ENCODE measurements at places on chromosomes 2 and 18.

GRCh38 chr18:14943486-14943885, 195.5 kb downstream of the ANKRD30B start:
- DNase-seq: no peak

DNA sequence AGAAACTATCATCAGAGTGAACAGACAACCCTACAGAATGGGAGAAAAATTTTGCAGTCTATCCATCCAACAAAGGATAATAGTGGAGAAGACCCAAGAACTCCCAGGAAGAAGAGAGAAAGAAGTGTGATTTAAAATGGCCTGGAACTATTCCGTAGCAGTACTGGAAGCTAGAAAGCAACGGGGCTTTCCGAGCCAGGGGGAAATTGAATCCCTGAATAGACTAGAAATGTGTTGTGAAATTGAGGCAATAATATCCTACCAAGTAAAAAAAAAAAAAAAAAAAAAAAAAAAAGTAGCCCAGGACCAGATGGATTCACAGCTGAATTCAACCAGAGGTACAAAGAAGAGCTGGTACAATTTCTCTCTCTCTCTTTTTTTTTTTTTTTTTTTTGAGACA, 69.3 kb downstream of the FARP2 start:
- DNase-seq: no peak

- no peak for DNase-seq
Measured at GRCh38 chr18:24616653-24617052, 156.2 kb downstream of the HRH4 start.

- DNase-seq: no peak
Measured at GRCh38 chr2:1782514-1782913, 38.2 kb upstream of the PXDN start.

DNA sequence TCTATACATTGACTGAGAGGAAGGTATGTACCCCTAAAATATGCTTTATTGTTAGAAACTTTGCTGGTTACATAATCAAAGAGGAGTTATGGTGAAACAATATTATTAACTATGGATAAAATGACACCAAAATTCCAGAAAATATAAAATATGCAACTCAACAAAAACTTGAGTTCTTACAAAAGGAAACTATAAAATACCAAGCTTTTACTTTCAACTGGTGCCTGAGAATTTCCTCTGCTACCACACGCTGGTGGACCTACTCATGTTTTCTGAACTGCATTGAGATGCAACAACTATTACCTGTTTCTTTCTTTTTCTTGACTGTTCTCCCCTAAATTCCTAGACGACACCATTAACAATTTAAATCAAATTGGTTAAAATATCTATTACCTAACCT, 8.2 kb upstream of the NFE2L2 start:
- DNase-seq: no peak

DNA sequence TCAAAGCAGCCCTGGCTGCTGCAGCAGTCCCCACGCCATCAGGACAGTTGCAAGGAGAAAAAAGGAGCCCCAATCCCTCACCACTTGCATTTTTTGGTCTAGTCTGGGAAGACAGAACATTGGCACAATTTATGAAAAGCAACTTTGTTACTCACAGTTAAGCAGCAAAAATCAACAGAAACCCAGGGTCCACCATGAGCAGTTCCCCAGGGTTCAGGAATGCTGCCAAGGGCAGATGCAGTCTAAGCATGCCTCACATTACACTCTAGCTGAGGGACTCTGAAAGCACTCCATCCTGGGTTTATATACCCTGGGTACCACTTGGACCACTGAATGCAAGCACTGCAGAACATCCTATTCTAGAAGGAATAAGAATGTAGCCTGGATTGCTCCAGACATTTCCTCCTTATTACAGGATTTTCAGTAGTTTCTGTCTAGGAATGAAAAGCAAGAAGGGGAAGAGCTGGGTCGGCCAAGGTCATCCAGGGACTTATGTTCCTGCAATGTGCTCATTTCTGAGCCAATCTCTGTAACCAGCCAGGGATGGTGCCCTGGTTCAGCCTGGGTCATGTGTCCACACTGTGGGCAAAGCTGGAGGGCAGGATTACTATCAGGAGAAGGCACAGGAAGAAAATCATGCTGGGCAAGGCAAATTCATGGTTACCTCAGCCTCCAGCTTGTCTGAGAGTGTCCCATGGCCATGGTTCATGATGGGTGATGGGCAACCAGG, 19.5 kb upstream of the TMEM163 start:
- DNase-seq: no peak

DNA sequence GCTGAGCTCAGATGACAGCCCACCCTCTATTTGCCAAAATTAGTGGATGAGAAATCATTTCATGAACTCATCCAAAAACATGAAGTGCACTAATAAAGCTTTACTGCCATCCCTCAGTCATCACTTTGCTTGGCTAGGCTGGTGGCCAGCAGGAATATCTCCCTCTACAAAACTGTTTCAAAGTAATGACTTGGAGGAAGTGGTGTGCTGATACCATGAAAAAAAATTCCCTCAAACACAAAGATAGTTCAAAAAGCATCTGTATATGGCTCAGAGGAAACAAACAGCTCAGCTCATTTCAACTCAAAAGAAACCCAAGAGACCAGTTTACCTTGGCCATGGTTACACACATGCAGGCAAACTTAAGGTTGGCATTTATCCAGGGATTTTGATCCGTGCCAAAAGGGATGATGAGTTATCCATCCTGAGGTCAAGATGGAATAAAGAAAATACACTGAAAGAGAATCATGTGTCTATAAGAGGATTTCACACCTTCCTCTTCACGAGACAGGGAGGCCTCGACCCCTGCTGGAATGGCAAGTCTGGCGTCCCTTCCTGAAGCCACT, 18.4 kb upstream of the WIPF1 start:
- no peak for DNase-seq

- DNase-seq: no peak
Measured at GRCh38 chr2:211349031-211349430, 792.6 kb downstream of the CPS1 start.

- no peak for DNase-seq
Measured at GRCh38 chr2:240959941-240960308, 38.5 kb upstream of the SNED1 start.

GRCh38 chr18:58013241-58014211, 30.5 kb upstream of the NEDD4L start:
- DNase-seq: no peak

- DNase-seq: no peak
Measured at GRCh38 chr2:217250013-217250524, 390.2 kb upstream of the TNP1 start.

- no peak for DNase-seq
Measured at GRCh38 chr18:78138983-78139496, 840.6 kb upstream of the SALL3 start.

DNA sequence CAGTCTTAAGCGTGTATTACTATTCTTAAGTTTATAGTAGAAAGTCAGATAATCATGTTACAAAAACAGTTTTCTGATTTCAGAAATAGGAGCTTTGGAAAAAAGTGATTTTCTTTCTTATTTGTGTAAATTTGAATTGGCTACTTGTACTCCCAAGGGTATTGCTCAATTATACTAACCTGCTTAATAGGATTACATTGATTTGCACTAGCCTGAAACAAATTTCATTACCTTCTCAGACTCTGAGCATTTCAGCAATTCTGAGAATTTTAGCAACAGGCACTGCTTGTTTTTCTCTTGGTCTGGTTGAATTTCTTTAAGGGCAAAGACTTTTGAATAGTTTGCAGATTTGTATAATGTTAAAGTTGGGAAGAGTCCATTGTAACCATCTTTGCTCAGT, 87.2 kb upstream of the NXPH2 start:
- no peak for DNase-seq

DNA sequence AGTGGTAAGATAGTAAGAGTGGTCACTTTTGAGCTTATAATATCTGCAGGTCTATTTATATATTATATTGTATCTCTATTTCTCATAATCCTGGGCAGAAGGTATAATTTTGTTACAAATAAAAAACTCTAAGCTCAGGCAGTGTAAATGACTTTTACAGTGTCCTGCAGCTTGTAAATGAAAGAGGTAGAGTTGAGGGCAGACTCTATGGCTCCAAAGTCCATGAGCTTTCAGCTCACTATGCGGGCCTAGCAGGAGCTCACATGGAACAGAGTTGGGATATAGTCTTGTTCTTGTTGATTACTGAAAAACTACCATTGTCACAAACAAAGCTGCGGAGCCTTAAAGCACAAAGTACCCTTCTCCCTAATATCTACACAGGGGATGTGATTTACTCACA, 361.4 kb downstream of the LNPK start:
- no peak for DNase-seq

GRCh38 chr18:34261865-34262780, 37.4 kb upstream of the NOL4 start:
- no peak for DNase-seq

GRCh38 chr18:39389800-39390379, 1824.3 kb upstream of the CELF4 start:
- no peak for DNase-seq

GRCh38 chr18:2325308-2325849, 245.9 kb downstream of the METTL4 start:
- DNase-seq: no peak

- DNase-seq: no peak
Measured at GRCh38 chr18:42178376-42179080, 223.5 kb downstream of the PIK3C3 start.

DNA sequence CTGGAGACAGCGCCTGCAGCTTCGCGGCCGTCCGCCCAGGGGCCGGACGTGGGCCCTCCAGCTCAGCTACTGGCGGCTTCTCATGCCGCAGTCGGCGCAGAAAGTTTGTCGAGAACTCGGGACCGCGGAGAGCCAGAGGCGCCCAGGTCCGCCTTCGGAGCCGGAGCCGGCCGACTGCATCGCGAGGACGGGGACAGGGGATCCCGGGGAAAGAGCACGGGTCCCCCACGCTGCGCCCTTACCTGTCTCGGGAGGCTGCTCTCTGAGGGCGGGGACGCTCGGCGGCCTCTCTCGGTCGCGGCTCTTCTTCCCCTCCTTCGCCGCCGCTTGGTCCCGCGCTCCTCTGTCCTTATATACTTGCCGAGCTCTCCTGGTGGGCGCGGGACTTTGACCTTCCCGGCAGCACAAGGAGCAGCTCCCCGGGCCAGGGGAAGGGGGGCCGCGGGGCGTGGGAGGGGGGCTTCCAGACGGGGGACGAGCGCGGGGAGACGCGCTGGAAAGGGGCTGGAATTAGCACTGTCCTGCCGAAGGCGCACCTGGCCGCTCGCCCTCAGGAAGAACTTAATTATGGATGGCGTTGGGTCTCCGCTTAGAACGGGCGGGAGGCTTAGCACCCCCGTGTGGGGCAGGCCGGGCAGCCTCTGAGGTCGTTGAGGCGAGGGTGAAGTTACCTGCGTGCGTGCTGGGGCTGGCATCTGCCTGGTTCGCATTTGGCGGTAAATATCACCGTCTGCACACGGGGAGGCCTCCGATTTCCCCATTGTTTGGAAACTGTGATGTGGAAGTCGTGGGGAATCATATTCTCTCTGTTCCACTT, at the start of gene POMC:
Gene POMC (minus strand): TSS at position 325 of the 817 bp plus-strand sequence. CDS start 3,808 bp downstream, outside the sequence.
- DNase-seq: no peak

- DNase-seq: no peak
Measured at GRCh38 chr18:10953672-10954071, 195.7 kb downstream of the PIEZO2 start.

GRCh38 chr2:61493523-61493942, 22.6 kb upstream of the USP34 start:
- DNase-seq: no peak

- DNase-seq: no peak
Measured at GRCh38 chr2:103121106-103121505, 359.3 kb downstream of the TMEM182 start.

- no peak for DNase-seq
Measured at GRCh38 chr18:9594823-9595596, 19.3 kb downstream of the PPP4R1 start.

DNA sequence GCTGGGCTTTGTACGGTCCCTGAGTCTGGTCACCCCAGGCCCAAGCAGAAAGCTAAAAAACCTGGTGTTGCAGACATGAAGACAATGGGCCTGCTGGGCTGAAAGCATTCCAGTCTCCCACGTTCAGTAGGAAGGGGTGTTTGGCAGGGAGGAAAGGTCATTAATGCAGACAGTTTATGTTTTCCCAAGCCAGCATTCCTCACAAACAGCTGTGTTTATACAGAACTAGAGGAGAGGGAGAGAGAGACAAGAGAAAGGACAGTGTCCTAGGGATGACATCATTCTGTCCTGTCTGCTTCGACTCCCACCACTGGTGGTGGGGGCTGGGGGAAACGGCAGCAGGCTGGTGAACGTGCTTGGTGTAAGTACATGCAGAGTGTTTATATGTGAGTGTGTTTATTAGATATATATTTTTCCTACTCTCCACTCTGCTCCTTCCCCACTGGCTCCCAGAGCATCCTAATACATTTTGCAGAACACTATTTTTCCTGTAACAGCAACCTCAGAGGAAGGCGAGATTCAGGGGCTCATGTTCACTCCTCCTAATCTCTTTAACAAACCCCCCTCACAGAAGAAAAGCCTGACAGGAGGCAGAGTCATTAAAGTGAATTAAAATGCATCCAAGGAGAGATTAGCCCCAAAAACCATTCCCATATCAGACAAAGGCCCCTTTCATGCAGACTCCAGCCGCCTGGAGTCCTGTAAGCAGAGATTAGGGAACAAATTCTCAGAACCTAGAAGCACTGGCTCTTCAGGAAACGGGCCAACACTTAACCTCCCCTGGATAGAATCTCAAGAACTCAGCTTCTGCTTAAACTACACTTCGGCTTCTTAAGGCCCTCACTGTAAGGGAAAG, 380.4 kb downstream of the TNS1 start:
- no peak for DNase-seq

DNA sequence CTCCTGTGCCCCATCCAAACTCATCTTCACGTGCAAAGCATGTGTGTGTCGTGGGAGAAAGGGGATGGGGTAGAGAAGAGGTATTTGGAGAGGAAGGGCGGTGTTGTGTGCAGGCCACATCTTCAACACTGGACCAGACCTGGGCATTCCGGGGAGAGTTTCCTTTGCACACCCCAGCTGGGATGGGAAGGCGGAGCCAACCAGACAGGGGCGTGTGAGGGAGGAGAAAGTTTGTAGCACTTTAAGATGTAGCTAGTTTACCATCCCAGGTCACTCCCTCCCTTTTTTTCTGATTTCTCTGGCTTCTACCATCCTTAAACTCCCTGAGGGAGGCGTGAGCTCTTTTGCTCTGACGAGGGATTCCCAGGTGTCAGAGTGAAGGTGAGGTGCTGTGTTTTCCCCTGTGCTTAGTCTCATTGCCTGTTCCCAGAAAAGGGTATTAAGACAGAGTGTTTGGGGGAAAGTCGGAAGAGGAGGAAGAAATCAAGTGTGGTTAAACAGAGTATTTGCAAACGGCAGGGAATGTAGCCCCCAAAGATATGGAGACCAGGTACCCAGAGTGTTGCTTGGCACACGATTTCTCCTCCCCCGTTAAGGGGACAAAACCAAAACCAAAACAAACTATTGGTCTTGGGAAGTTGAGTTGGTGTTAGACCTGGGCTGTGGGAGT, 1.6 kb downstream of the SETBP1 start:
- DNase-seq: no peak

DNA sequence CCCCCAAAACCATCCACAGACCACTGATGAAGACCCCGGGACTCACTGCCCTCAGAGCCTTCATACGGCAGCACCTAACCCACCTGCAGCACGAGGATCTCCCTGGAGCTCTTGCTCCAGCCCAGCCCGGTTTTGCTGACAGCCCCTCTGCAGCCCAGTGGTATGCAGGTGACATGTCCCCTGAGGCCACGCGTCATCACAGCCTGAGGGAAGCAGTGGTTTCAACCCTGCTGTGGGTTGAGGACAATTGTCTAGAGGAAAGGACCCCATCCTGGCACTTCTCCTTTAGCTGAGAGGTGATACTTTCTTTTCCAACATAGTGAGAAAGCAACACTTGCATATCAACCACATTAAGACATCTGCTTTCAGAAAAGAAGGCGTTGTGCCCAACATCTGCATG, 134.0 kb downstream of the SEPTIN10 start:
- DNase-seq: no peak

Data from stimulated activated CD4-positive, alpha-beta T cell treated with anti-CD3 and anti-CD28 coated beads, Interleukin-1b, Interleukin-23, amount 100 ng/mL, for 1 hour (primary cell).